ENCODE measurements at places on chromosomes 3 and 15.

DNA sequence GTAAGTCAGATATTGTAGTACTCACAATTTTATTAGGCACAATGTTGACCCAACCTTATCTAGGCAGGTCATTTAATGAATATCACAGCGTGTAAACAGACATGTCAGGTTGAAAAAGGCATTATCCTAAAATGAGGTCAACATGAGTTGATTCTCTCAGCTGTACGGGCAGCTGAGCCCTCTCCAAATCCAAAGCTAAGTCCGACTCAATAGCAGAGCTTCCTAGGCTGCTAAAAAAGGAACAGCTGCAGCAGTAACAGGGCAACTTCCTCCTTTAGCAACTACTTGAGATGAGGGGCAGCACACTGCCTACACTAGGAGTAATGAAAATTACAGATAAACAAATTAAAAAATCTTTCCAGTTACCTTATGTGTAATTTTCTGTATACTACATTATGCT is 189.2 kb downstream of the CADM2 start:
- no peak for DNase-seq

DNA sequence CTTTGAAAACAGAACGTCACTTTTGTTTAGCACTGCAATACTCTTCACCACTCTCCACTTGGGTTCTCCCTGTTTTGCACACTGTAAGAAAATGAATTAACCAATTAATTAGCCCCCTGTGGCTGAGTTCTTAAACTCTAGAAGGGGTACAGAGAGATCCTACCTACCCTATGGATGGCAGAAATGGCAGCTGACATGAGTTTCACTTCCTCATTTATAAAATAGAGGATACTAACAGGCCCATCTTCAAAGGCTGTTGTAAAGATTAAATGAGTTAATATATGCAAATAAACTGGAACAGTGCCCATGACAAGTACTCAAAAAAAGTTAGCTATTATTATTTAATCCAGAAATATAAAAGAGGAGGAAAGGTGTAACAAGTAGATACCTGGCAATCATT is 36.9 kb downstream of the SUCLG2 start:
- DNase-seq: no peak

DNA sequence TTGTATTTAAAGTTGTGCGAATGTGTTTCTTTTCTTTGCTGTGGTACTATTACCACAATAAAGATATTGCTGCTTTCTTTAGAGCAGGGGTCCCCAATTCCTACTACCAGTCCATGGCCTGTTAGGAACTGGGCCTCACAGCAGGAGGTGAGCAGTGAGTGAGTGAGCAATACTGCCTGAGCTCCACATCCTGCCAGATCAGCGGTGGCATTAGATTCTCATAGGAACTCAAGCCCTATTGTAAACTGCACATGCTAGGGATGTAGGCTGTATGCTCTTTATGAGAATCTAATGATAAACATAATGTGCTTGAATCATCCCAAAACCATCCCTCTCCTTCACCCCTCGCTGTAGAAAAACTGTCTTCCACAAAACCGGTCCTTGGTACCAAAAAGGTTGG is 41.6 kb downstream of the DMXL2 start:
- no peak for DNase-seq

- DNase-seq: peak; percentile 86
These were observed 2.0 kb downstream of the ANKRD28 start for GRCh38 chr3:15795651-15796308.

GRCh38 chr15:31435261-31435911 is 108.8 kb downstream of the KLF13 start:
- peak; percentile 87 for DNase-seq

- no peak for DNase-seq
These were observed 95.3 kb downstream of the TMCO5A start for GRCh38 chr15:38029736-38030135.

DNA sequence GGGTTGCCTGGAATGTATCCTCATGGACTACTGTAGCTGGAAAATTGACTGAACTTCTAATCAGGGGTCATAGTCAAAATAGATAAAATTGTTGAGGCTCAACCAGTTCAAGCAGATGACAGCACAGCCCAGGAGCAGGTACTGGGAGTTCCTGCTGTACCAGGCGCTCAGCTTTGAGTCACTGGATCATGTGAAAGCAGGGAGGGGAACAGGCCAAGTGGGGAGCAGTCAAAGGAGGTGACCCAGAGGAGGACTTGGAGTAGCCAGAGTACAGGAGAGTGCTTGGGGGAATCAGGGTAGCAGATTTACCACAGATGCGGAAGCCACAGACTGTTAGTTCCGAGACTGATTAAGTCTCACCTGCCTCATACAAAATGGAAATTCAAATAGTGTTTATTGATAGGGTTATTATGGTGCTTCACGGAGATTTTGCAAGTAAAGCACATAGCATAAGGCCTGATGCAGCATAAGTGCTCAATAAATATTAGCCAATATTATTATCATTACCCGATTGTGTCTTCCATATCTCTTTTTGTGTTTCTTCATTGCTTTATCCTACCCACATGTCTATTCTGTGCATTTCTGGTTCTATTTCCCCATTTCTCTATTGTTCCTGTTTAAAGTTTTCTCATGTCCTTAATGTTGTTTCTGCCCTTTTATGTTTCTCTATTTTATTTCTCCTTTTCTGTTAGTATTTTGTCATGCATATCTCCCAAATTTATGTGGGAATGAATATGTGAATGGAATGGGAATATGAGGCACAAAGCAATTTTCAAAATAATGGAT is 369.2 kb upstream of the MCTP2 start:
- DNase-seq: no peak

DNA sequence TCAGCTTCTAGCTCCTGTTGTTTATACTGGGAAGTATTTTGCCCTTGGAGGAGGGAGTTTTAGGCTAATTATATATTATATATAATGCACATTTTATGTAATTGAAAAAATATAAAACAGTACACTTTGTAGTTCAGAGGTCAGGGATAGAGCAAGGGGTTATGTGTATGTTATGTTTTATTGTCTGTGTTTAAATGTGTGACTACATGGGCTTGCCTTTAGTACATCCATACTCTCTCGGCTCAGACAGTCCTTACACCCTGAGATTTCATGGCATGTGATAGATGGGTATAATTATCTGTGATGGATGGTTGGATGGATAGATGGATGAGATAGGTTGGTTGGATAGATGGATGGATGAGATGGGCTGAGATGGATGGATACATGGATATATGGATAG is 17.4 kb upstream of the ST3GAL6 start:
- no peak for DNase-seq

DNA sequence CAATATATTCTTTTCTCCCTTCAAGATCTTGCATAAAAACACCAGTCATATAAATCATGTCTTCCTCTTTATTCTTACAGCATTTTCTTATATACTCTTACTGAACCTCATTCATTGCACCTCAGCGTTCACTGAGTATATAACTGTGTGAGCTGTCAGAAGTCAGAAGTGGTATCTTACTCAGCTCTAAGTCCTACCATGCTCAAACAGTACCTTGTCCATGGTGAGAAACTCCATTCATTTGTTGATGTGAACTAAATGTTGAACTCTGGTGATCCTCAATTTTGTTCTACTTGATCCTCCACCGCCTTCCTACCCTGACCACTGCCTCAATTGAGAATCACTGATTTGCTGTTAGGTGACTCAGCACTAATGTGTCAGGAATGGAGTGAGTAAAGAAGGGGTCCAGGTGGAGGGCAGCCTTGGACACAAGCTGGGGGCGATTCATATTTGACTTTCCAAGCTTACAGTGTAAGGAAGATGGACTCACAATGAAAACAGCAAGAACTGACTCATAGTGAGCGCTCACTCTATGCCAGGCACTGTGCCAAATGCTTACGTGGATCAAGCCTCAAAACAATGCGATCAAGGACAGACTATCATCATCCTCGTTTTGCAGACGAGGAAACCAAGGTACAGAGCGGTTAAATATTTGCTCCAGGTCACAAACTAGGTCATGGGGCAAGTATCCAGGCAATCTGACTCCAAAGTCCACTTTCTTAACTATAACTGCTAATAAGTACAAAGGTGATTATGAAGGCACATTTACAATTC is 13.5 kb upstream of the ZFYVE19 start:
- DNase-seq: peak; percentile 93

DNA sequence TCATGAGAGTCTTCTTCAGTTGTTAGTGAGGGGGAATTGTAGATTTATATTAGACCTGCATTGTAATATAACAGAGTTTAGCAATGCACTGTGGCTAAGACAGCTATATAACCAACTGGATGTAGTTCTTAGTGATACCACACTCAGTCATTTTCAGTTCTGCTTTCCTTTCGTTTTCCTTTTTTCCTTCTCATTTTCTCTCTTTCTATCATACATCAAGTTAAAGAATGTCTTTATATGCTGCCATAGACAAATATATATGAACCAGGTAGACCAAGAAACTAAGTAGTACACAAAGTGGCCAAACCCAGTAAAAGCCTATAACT is 43.7 kb upstream of the CD47 start:
- no peak for DNase-seq
